ENCODE measurements at places on chromosomes 6 and 20.

- DNase-seq: no peak
Observed at GRCh38 chr6:43771858-43772680, 2.1 kb downstream of the VEGFA start.

DNA sequence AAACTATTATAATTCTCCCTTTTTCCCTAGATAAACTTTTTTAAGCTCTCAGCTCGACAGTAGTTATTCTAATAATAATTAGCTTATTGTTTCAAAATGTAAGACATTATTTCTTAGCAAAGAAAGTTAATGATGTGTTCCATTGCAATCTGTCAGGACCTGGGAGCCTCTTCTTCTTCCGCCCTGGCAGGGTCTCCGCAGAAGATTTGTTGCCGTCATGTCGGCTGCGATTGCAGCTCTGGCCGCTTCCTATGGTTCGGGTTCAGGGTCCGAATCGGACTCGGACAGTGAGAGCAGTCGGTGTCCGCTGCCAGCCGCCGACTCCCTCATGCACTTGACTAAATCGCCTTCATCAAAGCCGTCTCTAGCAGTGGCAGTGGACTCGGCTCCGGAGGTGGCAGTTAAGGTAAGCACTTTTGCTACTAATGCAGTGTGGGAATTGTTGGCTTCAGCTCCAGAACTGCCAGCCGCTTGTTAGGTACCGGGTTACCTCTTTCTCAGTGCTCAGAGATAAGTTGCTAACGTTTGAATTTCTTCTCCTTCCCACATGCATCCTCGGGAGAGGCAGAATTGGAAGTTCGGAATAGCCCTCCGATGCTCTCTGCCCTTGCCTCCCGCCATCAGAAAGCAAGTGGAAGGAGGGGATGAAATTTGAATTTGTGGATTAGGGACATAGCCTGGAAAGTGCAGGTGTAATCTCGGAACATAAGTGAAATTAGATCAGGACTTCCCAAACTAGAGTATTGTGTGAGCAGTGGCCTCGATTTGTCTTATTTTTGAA is at the start of gene CDC40:
Gene CDC40 (plus strand): TSS at position 200 of the 781 bp plus-strand sequence. CDS start 18 bp downstream, at position 218.
- no peak for DNase-seq

GRCh38 chr20:62703853-62704228 is 4.8 kb upstream of the NTSR1 start:
- no peak for DNase-seq

- no peak for DNase-seq
Observed at GRCh38 chr6:16705081-16705993, 55.9 kb downstream of the ATXN1 start.

GRCh38 chr6:75568965-75569364 is 32.7 kb upstream of the SENP6 start:
- DNase-seq: no peak

DNA sequence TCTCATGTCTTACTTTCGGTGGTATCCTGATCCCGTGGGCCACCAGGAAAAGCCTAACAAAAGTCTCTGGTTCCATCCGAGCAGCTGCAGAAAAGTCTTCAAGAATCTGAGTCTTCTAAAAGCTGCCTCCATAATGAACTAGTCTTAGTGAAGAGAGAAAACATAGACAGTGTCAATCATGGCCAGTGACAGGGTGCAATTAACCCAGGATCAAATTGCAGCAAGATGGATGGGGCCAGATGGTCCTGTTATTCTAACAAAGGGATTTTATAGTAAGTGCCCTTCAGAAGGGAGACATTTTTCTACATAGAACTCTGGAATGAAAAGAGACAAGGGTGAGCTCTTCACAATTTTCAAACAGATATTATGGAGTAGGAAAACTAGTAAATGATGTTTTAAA is 281.6 kb upstream of the ZFP64 start:
- peak; percentile 59 for DNase-seq

DNA sequence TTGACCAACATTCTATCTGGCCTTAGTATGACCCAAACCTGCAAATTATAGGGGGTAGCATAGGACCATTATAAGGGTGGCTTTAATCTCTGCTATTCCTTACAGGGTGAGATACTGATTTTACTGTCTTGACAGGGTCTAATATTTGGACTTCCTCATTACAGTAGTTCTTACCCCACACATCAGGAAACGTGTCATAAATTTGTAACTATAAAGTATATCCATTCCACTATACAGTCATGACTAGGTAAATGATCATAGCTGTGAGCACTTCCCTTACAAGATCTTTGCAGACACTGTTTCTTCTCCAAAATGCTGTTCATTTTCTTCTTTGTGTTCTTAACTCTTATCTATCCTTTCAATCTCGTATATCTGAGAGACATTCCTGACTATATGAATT is 518.7 kb upstream of the RNF217 start:
- no peak for DNase-seq

- DNase-seq: no peak
Observed at GRCh38 chr20:63743210-63743970, 3.8 kb downstream of the SLC2A4RG start.

DNA sequence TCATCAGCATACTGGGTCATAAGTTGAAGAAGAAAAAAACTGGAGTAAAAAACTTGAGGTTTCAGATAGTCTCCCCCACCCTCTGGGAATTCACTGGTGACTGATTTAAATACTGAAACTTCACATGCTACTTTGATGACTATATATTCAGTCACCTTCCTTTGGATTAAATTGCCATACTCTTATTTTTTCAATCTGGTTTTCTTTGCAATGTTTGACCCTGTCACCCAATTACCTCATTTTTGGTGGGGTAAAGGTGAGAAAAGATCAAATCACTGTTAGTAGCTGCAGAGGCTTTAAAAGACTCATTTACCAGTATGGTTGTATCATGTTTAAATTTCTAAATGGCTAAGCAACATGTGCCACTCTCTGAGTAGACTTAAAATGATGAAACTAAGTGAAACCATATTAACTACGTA is 862.7 kb upstream of the FLRT3 start:
- no peak for DNase-seq

- DNase-seq: no peak
Observed at GRCh38 chr6:53581173-53581773, 36.4 kb upstream of the GCLC start.

GRCh38 chr6:116971959-116972358 is 94.9 kb downstream of the RFX6 start:
- peak; percentile 16 for DNase-seq

DNA sequence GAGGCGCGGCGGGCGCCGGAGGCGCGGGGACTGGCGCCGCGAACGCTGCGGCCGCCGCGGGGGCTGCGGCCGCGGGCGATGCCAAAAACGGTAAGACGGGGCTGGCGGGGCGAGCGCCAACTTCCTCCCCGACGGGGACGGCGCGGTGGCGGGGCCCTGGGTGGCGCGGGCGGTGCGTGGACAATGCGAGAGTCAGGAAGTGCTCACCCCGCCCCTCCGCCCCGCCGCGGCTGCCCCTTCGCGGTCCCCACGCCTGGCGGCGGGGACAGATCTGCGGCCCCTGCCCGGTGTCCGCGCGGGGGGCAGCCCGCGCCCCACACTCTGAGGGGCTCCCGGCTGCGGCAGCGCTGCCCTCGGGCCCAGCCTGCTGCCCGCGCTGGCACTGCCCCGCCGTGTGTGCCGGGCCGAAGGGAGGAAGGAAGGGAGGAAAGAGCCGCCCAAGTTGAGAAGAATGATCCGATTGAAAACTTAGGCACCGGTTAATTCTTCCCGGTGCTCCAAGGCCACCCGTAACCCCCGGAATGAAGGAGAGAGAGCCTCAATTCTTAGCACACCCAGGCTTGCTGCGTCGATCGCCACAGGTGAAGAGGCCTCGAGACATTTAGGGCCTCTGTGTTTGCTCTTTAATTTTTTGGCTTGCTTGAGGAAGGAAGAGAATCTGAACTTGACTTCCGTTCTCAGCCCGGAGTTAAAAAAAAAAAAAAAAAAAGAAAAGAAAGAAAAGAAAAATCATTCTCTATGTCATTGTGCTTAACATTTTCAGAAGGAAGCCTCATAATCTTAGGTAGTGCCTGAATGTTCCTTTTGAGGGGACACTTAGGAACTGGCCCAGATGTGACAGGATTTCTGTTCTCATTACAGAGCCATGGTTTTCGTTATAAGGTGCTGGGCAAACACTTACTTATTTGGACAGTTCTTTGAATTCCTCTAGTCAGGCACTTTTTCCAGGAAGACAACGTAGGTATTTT is 982 bp downstream of the HECA start:
- DNase-seq: no peak

DNA sequence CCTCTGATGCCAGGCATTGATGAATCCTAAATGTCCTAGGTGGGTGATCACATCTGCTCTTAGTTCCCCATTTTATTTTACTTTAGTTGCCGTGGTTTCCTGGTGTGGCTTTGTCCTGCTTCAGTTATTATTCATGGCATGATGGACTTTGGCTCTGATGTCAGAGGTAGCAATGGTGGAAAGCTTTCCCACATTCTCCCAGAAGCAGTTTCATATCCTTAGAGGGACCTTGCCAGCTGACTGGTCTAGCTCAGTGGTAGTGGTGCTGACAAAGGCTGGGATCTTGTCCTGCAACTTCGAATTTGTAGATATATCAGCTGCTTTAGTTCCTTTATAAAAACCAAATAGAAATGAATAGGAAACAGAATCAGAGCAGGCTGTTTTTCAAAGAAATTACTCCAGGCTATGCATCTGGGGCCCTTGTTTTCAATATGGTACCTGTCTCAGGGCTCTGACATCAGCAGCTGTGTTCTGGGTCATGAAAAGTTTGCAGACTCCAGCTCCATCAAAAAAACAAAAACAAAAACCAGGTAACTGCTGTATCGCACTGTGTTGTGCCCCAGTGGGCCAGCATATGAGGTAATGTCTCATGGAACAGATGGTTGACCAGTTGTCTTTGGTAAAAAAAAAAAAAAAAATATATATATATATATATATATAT is 133.7 kb downstream of the PLCB4 start:
- no peak for DNase-seq

DNA sequence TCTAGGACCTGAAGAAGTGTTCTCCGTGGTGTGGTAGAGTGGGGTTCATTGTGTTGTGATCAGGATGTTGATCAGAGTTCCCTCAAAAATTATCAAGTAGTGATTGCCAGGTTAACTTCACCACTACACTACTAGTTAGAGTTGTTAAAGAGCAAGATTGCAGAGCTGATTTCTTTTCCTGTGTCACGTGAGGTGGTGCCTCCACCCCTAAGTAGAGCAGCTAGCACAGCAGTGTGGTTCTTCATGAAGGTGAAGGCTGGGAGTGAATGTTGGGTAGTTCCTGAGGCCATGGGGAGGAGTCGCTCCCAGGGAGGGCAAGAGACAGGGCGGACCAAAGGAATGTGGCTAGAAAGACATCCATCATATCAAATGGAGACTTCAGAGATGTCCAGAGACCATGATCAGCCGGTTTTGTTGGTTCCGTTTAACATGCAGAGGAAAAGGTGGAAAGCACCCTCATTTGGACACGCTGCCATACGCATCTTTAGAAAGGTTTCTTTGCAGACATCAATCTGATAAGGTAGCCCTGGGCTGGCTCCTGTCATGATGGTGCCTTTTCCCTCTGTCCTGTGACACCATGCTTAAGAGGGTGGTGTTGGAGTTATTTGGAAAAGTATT is 79.2 kb upstream of the IYD start:
- DNase-seq: no peak

DNA sequence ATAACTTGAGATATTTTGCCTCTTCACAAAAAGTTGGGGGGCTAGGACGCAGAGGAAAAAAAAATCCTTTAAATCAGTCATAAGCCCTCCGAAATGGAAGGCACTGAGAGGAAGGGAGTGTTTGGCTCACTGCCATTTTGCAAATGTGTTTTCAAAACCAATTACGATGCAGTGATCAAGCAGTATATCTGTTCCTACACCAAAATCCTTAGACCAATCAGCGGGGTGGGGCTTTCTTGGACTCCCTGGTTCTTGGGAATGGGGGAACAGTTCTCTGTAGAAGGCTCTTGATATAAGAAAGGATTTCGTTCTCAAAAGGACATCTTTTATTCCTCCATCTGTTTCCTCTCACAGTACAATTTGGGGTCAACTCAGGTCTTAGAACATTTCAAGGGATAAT is 478.6 kb upstream of the JARID2 start:
- peak; percentile 63 for DNase-seq

- peak; percentile 23 for DNase-seq
Observed at GRCh38 chr6:135423649-135424128, 73.9 kb downstream of the AHI1 start.

DNA sequence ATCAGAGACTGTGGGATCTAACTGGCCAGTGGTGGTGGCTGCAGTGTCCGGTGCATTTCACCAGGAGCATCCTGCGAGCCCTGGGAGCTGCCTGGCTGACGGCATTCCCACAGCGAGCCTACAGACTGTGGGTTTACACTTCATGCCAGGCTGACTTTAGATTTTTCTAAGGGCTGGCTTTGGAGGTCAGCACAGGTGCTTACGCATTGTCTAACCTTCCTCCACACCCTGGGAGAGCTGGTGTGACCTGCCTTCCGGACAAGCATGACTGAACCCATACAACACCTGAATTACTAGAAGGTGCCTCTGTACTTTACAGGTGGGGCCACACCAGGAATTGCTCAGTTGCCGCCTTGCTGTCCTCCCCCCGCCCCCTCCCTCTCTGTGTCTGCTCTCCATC is 96.2 kb downstream of the RREB1 start:
- DNase-seq: no peak

DNA sequence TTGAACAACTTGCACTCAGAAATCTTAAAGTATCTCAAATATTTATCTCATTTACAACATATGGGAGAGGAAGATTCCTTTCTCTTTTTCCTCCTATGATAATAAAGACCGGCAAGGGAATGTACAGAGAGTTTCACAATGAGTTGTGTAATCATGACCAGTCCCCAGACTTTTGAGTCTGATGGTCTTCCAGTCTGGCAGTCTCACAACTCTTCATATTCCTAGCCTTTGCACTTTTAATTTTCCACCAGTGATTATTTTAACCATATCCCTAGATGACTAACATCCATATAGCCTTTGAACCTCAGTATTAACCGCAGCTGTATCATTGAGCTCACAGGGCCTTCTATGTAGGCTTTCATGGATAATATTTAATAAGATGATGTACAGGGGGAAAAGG is 278.5 kb downstream of the KHDC1L start:
- DNase-seq: no peak

DNA sequence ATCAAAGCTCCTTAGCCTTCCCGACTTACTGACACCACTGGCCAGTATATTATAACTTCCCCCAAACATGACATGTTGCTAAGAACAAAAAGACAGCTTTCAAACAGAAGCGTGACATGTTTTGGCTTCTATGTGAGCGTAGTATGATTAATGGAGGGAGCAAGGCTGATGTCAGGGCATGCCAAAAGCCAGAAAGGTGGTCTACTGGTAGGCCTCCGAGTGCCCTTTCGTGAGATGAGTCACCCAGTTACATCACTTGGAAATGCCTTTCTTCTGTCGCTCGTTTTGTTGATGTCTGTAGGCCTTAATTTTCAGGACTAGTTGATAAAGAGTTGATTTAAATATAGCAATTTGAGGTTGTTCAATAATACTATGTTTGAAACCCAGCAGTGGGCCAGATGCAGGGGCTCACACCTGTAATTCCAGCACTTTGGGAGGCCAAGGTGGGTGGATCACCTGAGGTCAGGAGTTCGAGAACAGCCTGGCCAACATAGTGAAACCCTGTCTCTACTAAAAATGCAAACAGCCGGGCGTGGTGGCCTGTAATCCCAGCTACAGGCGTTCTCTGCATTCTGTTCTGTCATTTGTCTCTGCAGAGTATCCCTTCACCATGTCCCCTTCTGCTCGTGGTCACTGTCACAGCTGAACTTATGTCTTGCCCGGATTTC is 53.3 kb downstream of the CNKSR3 start:
- no peak for DNase-seq
